Activated CD4-positive, alpha-beta memory T cell treated with anti-CD3 and anti-CD28 coated beads, Interleukin-2, amount 10 ng/mL, durations not matched to agents 7 days and 5 days (primary cell): ENCODE measurements at places on chromosomes 6 and 20. TPM values are rescaled to one million over a fixed set of nuclear protein-coding genes. Genes with fewer than 3 reads are reported as not detected.

PGBD1 gene
- 1.8 TPM for total RNA-seq

BPIFB3 gene
- total RNA-seq: not detected

FAM184A gene
- total RNA-seq: 5.4 TPM

SLC22A3 gene
- total RNA-seq: not detected

SIRPB2 gene
- not detected for total RNA-seq

NKAIN4 gene
- not detected for total RNA-seq

DCBLD1 gene
- 7.8 TPM for total RNA-seq

SLC17A2 gene
- not detected for total RNA-seq

REM1 gene
- total RNA-seq: not detected

AVP gene
- total RNA-seq: not detected

DEFB124 gene
- not detected for total RNA-seq

FABP7 gene
- total RNA-seq: not detected

ZBTB46 gene
- total RNA-seq: 0.53 TPM

SFT2D1 gene
- 72.0 TPM for total RNA-seq

DSP gene
- 0.15 TPM for total RNA-seq

C4B gene
- 3.4 TPM for total RNA-seq

GSTA3 gene
- not detected for total RNA-seq

MUC22 gene
- not detected for total RNA-seq
